ENCODE measurements at places on chromosomes 4 and X.
A peak's percentile ranks its signal among the peaks of the same experiment; 100 is the strongest.

- no peak for DNase-seq
Measured at GRCh38 chr4:37864786-37865185, 26.1 kb upstream of the TBC1D1 start.

- DNase-seq: no peak
Measured at GRCh38 chr4:118032691-118033090, 1.6 kb upstream of the NDST3 start.

DNA sequence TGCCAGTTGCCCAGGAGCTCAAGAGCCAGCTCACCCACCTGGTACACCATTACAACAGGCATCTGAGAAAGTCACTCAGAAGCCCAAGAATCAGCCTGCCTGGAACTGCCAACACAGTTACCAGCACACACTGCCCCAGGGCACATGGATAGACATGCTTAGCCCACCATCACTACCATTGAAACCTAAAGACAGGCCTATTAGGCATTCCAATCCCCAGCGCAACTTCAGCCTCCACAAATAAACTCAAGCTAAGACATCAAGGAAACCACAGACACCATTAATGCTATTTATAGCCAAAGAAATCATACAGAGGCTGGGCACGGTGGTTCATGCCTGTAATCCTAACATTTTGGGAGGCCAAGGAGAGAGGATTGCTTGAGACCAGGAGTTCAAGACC, 42.3 kb downstream of the ATRX start:
- DNase-seq: no peak

DNA sequence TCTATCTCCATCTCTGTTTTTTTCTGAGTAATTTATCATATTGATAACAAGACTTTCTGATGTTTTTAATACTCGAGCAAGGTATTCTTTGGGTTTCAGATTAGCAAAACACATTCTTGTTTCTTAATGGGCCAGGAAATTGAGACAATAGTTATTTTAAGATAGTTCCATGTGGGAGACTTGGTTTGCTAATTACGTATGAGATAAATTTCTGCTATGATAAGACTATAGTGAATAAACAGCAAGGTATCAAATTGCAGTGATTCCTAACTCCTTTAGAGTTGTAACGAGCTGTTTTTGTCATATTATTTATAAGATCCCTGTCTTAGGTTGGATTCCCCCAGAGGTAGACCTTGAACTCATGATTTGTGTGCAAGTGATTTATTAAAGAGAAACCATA, 38.3 kb downstream of the SYTL5 start:
- DNase-seq: no peak

DNA sequence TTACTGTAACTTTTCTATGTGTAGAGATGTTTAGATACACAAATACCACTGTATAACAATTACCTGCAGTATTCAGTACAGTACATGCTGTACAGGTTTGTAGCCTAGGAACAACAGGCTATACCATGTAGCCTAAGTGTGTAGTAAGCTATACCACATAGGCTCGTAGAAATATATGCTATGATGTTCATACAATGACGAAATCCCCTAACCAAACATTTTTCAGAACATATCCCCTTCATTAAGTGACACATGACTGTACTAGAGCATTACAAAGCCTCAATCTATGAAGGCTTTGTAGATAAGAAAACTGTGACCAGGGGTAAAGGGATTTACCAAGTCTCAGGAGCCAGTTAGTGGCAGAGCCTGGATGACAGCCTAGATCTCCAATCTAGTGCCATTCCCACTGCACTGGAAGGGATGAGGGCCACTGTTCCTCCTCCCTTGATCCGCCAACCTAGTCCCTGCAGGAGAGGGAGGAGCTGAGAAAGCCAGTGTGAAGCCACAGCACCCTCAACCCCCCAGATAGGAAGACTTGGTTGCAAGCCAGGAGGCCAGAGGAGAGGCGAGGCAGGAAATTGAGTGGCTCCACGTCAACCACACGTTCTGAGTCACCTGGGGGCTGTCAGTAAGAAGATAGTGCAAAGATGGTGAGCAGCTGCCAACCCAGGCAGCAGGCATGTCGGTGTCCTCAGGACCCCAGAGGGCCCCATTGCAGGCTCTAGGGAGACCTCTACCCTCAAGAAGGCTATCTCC, 227.7 kb downstream of the BCOR start:
- DNase-seq: peak; percentile 46
